ENCODE measurements at places on chromosomes 7 and 10.

DNA sequence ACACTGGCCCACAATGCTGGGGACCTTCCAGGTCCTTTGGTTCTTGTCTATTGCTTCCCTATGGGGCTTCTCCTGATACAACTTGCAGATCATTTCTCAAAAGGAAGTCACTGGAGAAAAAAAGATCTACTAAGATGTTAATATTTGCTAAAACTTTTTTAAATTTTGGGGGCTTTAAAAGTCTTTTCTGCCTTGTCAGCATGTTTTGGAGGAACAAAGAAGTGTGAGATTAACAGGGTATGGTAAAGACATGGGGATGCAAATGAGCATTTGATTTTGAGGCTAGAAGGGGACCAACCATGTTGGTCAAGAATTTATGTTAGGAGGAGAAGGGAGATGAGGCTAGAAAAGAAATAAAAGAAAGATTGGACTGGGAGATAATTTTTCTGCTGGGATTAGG, 515.4 kb downstream of the HTR7 start:
- DNase-seq, result no peak

DNA sequence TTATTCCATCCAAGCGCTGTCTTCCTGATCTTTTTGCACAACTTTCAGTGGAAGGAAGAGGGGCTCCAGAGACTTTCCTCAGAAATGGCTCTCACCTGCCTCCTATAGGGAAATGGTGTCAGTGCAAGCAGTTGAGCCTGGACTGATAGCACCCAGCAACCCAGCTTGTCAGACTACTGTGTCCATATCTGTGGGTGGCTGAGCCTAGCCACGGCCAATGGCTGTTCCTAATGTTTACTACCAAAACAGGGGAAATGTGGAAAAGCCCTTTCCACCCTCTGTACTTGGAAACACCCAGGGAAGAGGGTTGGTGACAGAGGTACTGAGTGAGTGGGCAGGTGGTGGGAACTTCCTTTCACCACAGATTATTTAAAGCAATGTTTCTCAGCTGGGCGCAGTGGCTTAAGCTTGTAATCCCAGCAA, 4.3 kb upstream of the YKT6 start:
- DNase-seq, result no peak

DNA sequence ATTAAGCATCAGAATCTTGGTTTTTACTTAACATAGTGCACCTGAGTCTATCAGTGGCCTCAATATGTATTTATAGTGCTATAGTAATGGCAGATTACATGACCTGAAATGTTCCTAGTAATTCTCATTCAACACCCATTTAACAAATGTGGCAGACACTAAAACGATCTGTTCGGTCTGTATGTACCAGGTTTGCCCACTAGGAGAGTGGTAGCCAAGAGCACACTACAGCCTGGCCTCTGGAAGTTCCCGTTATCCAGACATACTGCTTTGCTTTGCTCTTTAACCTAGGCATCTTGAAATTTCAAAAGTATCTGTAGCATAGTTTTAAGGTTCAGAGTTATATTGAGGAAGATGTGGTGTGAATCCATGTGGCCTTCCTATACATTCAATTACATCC, 395.7 kb upstream of the NRG3 start:
- DNase-seq, result no peak

- DNase-seq, result no peak
Measured at GRCh38 chr7:54166419-54166818, 375.8 kb upstream of the VSTM2A start.

Measured in NCI-H2029 (cell line).